ENCODE measurements at places on chromosomes 2 and 18.

DNA sequence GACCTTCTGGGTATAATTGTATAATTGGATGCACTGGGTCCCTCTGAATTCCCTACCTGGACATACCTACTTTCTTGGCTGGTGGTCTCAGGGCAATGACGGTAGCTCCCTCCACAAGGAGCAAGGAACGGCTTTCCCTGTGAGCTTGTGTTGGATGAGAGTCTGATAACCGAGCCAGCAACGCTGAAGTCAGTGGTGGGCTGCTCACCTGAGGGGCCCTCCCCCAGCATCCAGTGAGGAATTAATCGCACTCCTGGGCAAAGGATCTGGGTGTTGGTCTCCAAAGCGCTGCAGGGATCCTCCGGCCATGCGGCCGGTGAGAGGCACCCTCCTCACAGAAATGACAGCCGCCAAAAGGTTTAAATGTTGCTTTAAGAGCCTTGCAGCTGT is 47.1 kb downstream of the LONRF2 start:
- DNase-seq = no peak

DNA sequence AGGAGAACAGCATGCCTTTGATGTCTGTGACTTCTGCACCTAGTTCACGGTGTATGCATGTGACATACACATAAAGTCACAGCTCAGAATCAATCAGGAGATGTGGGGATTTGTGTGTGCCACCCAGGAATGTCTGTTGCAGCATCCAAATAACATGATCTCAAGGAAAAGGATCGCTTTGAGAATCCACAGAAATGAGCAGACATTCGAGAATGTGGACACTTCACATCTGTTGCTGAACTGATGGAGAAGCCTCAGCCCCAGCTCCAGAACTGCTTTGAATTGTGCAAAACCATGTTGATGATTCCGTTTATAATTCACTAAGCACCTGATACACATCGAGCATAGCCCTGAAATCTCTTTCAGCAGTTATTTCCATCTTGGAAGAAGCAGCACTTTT is 208.6 kb downstream of the CMPK2 start:
- no peak for DNase-seq

DNA sequence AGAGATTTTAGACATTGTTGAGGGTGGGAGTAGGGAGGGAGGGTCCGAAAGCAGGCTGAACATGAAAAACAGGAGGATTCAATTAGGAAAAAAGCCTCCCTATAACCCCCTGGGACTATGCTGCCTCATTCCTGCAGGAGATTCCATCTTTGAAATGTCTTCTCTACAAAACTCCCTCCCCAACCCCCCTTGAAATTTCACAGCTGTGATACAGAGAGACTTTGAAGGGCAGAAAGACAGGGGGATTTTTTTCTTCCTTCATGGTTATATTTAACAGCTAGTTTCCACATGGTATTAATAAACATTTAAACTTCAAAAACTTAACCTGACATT is 57.6 kb downstream of the TRIB2 start:
- DNase-seq = no peak

GRCh38 chr18:45349019-45349418 is 266.3 kb upstream of the SLC14A2 start:
- no peak for DNase-seq

- DNase-seq = no peak
Observed at GRCh38 chr2:68258851-68259250, 6.5 kb upstream of the PPP3R1 start.

DNA sequence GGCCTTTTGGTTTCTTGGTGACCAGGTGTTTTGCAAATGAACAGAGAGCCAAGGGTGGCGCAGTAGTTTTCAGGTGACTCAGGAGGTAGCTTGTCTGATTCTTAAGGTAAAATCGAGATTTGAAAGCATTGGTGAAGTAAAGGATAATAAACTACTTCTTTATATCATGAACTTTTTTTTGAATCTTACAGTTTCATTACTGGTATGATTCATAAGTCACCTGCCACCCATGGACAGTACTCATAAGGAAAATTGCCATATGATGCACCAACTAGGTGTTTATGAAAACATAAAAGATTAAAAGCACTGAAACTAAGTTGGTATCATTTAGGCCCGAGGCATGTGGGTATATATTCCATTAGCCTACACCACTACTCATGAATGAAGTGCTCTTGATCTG is 84.1 kb upstream of the MGAT5 start:
- DNase-seq = no peak

DNA sequence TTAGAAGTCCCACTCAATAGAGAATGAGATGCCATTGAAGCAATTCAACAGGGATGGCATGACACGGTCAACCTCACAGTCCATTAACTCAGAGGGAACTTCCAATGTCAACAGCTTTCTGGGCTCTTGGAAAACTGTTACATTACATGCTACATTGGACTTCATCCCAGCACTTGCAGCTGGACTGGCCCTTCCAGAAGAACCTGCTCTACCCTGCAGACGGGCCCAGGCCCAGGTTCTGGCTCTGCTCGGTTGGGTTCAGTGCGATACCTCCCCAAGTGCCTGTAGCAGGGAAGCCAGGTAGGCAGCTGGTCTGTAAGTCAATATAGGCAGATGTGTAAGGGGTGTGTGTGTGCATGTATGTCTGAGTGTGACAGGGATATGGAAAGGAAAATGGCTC is 12.9 kb downstream of the LAMA1 start:
- no peak for DNase-seq
